ENCODE measurements at places on chromosomes 4 and X.

DNA sequence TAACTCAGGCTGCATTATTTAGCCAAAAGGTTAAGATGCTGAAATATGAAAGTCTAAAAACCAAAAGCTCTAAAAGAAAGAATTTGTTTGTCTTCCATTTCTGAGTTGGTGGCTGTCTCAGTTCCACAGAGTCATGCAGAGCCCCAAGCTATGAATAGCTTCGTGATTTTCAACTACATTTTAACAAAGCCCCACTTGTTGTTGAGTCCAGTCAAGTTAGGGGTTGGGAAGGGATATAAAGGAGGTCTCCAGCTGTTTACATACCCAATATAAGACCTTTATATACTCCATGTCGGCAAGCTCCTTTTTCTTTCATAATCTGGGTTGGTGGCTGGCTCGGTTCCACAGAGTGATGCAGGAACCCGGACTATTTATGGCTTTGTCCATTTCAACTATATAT lies 924.6 kb upstream of the PRKX start:
- DNase-seq, result no peak

GRCh38 chr4:66273110-66273509 lies 602.8 kb upstream of the EPHA5 start:
- peak; percentile 25 for DNase-seq

DNA sequence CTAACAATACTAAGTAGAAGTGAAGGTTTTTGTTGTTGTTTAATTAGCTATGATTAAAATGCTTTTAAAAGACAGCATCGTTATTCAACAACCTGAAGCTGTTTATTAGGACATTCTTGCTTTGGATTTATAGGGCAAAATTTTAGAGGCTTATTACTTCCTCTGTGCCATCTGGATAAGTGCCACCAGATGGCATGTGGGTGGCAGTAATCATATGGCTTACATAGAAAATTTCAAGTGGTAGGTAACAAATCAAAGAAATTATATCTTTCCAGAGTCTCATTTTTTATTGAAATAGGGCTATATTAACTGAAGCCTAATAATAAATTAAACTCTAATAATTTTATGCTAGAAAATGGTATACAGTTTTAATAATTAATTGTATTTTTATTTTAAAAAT lies 83.3 kb upstream of the HTR2C start:
- no peak for DNase-seq

DNA sequence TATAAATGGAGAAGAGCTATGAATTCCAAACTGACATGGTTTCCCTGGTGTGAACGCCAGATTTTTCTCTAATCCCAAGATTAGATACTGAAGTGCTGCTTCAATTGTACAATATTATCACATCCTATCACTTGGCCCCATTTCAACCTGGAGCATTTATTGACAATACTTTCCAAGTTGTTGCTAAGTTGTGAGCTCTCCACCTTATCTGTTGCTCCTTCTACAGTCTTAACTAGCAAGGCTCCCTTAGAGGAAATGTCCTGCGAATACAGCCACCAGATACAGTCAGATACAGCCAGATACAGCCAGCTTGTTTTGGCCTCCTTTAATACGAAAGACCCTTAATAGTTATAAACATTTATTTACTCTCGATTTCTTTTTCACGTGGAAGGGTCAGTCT lies 466.3 kb upstream of the FAM241A start:
- DNase-seq, result peak; percentile 6

GRCh38 chrX:129647418-129648410 lies 7.0 kb downstream of the APLN start:
- DNase-seq, result no peak

DNA sequence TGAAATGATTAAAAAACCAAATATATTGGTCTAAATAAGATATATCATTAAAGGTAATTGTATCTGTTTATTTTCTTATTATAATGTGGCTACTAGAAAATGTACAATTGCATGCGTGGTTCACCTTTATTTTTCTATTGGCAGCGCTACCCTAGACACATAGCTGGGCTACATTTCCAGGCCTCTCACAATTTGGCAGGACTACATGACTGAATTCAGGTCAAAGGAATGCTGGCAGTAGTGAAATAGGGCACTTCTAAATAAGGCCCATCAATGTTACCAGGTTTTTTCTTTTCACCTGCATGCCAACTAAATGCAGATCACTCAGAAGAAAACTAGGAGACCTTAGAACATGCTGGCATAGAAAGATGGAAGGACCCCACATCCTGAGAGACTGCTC lies 1072.9 kb upstream of the SLIT2 start:
- no peak for DNase-seq

- DNase-seq, result no peak
Measured at GRCh38 chr4:170270628-170271027, 180.9 kb upstream of the AADAT start.

- no peak for DNase-seq
Measured at GRCh38 chr4:82362565-82362964, 11.2 kb downstream of the HNRNPD start.

DNA sequence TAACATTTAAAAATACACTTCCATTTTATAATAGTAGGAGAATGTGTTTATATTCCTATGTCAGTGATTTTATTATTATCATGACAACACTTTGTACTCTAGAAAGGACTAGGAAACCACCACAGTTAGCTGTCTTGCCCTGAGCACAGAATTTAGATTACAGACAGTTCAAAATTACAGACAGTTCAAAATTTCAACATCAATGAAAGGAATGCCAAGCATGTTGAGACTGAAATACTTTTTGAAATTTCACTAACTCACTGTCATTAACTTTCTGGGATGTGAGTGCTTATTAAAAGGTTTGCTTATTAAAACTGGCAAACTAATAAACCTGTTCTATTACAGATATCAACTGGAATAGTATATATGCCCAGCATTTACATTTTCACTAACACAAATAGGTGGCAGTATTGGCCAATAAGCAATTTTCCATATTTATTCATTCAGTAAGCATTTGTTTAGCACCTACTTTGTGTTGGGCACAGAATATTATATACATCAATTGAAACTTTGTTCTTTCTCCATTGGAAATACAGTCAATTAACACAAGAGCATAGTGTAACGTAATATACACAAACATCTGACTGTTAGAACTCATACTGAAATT lies 179.4 kb downstream of the FBXW7 start:
- DNase-seq, result peak; percentile 61

GRCh38 chr4:6446130-6446482 lies 26.3 kb downstream of the PPP2R2C start:
- DNase-seq, result no peak

All from cardiac muscle cell (in vitro differentiated cells and primary cell).